ENCODE measurements at places on chromosomes 12 and 14.

GRCh38 chr12:117896009-117896408 lies 72.8 kb downstream of the KSR2 start:
- DNase-seq, result no peak

GRCh38 chr12:113485330-113485729 lies 13.7 kb upstream of the LHX5 start:
- no peak for DNase-seq

- DNase-seq, result no peak
These were observed 13.0 kb upstream of the VPS37B start for GRCh38 chr12:122908915-122909314.

- DNase-seq, result peak; percentile 41
These were observed 40.5 kb downstream of the KCNA5 start for GRCh38 chr12:5083955-5084849.

DNA sequence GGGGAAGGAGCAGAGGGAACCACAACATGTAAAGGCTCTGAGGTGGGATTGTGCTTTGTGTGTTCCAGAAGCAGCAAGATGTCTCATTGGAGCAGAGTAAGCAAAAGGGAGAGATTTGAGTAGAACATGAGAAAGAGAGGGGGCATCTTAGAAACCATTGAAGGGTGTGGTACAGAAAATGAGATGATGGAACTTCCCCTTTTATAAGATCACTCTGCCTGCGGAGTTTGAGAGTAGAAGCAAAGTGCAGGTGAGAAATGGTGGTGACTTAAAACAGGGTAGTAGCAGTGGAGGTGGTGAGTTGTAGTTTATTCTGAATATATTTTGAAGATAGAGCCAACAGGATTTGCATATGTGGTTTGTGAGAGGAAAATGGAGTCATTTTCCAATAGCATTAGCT lies 56.0 kb downstream of the FBXO34 start:
- no peak for DNase-seq

GRCh38 chr12:49358483-49359141 lies 8.7 kb upstream of the SPATS2 start:
- no peak for DNase-seq

GRCh38 chr14:50999726-51000125 lies 55.4 kb upstream of the PYGL start:
- DNase-seq, result no peak

Measured in CD8-positive, alpha-beta T cell (primary cell).